ENCODE measurements at places on chromosomes 5 and 9. TPM values are rescaled to one million over a fixed set of nuclear protein-coding genes. Genes with fewer than 3 reads are reported as not detected.

Gene KIAA0825
- 0.79 TPM for polyA plus RNA-seq

Gene DMGDH
- polyA plus RNA-seq, result 1.4 TPM

Gene KLF4
- polyA plus RNA-seq, result 89.6 TPM

Gene OLFM1
- 45.7 TPM for polyA plus RNA-seq

Gene IFNB1
- not detected for polyA plus RNA-seq

Gene TLE4
- polyA plus RNA-seq, result 28.7 TPM

DNA sequence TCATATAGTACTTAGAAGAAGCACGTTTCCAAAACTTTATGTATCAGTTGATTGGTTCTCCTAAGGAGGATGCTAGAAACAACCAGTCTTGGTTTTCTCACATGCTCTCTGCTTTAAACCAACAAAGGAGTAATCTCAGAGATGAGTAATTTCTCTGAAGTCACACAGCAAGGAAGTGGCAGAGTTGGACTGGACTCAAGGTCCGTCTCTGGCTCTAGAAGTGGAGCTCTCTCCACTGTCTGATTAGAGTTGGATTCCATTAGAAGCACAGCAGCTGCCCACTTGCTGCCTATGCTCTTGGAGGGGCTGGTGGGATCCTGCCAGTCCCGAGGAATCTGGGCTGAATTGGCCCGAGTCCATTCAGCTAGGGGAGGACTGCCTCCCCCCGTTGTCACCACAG is 21.0 kb downstream of the RALGPS1 start:
- no peak for DNase-seq

GRCh38 chr9:136177224-136177623 is 27.7 kb downstream of the LHX3 start:
- no peak for DNase-seq

DNA sequence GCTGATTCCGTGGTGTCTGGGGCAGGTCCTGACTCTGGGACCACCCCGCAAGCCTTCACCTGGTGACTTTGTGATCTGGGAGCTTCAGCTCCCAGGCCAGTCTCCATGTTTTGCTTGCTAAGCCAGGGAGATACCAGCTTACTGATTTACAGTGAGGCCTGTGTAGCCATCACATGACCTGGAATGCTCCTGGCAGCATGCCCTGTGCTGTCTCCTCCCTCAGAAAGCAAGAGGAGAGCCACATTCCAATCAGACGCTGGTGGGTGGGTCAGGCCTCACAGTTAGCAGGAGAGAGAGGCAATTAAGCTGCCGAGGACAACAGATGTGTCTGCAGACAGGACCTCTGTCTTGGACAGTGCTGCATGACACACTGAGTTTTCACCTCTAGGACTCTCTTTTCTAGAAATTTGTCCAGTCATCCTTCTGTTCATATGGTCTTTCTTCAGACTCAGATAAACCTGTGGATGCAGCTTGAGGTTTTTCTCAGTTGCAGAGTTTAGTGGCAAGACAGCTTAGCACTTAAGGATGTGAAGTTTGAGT is 24.4 kb upstream of the GRPEL2 start:
- peak; percentile 88 for DNase-seq

DNA sequence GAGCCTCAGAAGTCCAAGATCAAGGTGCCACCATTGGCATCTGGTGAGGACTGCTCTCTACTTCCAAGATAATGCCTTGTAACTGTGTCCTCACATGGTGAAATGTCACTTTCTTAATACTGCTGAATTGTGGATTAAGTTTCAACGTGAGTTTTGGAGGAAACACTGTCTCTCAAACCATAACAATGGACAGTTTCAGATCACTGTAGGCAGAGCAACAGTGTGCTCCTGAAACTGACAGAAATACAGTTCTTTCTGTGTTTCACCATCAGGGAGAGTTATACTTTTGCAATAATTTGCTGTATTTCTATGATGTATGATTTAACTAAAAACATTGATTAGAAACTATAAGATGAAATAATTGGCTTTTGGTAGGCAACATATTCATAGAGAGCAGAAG is 1780.5 kb upstream of the CDH6 start:
- no peak for DNase-seq

All from urinary bladder (tissue), 4 donors.